Astrocyte of the spinal cord (primary cell): ENCODE measurements at places on chromosomes 3 and 15.
A peak's percentile ranks its signal among the peaks of the same experiment; 100 is the strongest.

- no peak for DNase-seq
Observed at GRCh38 chr15:94638183-94638582, 406.8 kb downstream of the MCTP2 start.

GRCh38 chr3:43034911-43035310 is 55.8 kb downstream of the GASK1A start:
- DNase-seq = no peak

GRCh38 chr3:101735833-101736232 is 11.4 kb downstream of the CEP97 start:
- no peak for DNase-seq

DNA sequence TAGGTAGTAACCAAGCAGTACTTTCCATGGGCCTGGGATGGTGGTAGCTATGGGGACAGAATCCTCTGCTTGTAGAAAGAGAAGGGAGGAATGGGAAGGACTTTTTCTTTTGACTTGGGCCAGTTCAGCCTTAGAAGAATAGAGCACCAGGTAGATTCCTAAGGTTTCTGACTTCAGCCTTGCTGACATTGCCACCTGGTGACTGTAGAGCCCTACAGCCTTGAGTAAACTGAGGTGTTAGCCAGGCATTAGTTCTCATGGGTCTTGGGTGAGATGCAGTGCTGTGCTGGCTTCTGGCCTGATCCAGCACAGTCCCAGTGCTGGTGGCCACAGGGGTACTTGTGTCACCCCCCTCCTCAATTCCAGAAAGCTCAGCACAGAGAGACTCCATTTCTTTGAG is 171.1 kb downstream of the ZBBX start:
- DNase-seq = no peak

GRCh38 chr3:102614585-102614984 is 179.8 kb downstream of the ZPLD1 start:
- no peak for DNase-seq

DNA sequence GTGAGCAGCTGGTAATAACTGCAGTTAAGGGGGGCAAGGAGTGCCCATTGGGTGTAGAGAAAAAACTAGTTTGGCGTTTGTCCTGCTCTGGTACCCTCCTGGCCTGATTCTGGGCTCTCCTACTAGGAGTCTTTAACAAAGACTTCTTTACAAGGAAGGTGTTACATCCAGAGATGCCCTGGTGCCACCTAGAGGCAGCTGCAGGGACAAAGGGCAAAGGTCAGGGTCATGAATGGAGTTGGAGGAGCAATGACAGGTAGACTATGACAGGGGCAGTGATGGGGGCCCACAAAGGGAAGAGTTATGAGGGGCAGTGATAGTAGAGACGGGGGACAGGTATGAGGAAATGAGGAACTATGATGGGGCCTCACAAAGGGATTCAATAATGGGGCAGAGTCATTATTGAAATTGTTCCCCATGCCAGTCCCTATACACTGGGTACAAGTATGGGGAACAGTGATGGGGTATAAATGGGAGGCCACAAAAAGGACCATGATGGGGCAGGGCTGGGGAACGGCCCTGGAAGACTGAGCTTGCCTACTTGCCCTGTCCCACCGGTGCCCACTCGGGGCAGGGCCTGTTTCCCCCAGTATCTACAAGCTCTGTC is 7.9 kb downstream of the CCDC71 start:
- no peak for DNase-seq

DNA sequence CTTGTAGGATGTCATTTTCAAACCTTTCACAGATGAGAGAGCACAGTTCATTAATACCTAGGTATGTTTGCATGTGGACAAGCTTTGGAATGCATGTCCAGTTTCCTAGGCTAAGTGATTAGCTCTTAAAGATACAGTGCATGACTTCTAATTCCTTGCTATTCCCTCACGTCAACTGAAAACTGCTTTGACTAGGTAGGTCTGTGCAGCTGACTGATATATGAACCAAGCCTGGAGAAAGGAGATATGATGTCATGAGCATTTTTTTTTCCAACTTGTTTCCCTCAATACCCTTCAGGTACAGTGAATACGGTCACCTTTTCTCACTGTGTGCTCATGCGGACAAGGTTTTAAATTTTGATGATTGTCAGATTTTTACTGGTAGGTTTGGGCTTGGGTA is 41.6 kb upstream of the TASOR start:
- no peak for DNase-seq

DNA sequence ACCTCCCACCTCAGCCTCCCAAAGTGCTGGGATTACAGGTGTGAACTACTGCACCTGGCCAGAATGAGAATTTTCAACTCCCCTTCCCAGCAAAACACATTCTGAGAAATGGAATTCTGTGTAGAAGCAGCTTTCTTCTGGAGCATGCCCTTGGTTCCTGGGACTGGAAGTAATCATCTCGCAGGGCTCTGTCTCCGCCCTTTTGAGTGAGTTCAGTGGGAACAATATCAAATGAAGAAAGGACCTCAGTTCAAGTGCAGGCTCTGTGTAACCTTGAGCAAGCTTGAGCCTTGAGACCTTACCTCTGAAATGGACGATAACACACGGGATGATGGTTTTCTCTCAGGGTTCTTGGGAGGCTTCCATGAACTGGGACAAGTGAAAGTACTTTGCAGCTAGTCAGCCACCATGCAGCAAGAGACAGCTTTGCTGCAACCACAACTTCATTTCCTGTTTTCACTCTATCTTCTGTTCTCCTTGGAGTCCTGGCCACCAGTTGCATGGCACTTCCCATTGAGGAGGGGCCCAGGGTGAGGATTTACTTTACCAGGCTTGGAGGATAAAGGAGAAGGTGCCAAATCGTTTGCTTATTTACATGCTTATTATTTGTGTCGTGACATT is 35.7 kb upstream of the IGF1R start:
- no peak for DNase-seq

GRCh38 chr3:30682434-30683155 is 76.2 kb downstream of the TGFBR2 start:
- DNase-seq = no peak

DNA sequence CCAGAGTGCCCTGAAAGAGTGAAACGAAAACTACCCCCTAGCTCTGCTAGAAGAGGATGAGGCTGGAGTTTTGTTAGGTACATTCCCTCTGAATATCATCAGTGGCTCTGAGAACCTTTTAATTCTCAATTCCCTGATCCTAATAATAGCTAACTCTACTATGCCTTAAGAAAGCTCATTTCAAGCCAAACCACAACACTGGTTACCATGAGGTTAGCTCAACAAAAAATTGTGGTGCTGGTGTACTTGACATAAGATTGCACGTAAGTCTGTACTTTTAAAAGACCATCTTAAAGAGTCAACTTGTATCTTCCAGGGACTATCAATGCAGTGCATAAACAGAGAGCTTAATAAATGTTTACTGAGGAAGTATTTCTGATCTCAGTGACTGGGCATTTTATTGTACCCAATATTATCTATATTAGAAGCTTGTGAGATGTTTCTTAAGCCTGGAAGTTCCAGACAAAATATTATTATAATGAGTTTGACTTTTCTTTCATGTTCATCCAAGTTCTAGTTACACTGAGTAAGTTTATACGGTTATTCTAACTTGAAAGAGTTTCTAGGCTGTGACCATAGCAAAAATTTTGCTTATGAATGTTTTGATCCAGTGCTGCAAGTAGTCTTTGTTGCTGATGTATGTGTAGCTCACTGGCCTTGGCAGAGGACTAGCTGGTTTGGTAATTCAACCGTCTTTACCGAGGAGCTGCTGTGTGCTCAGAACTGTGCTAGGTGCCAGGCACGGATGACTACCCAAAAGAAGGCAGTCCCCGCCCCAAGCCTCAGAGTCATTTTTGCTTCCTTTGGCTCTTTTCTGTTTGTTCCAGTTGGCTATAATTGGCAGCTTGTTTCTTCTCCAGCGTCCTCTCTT is 334.4 kb upstream of the TRIM42 start:
- DNase-seq = no peak

DNA sequence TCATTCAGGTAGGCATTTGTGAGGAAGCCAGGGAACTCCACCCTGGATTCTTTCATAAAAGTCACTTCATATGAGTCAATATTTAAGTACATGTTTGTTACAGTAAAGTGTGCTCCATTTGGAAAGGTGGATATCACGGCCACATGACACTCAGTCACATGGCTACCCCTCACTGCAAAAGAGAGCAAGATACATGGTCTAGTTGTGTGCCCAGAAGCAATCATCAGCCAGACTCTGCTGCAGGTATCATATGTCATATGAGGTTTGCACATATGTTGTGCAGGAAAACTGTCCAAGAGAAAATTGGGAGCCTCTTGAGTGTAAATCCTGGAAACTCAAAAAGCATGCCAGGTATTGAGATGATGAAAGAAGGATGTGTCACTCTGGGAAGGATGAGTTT is 55.0 kb upstream of the NMNAT3 start:
- DNase-seq = no peak

DNA sequence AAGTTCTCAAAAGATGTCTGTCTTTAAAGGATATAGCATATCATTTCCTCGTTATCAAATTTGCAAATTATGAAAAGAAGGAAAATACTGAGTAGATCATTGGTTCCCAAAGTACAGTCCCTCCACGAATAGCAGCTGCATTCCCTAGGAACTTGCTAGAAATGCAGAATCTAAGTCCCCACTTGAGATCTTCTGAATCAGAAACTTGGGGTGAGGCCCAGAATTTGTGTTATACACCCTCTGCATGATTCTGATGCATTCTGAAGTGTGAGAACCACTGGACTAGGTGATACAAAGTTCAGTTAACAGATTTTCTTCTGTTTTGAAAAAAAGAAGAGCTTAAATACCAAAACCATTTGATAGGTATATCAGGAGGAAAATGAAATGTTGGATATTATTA is 77.1 kb downstream of the SLC25A26 start:
- DNase-seq = peak; percentile 80

DNA sequence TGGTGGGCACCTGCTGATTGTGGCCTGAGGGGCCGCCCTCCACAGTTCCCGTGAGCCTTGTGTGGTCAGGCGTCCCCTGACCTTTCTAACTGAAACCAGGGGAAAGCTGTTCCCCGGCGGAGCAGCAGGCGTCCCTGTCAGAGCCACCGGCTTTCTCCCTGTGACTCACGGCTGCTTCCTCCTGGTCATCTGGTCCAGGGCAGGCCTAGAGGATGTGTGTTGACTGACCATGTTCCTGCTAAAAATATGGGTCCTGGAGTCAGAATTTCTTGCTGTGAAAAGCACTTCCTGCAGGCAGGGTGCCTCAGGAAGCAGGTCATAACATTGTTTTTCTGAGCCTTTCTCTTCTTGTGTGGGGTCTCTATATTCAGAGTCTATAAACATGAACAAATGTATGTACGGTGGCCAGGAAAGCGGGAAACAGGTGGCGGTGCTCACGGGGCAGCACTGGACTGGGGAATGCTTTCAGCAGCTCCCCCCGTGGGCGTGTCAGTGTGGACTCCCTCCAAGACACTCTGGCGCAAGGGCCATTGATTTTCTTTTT is 38.4 kb upstream of the CGNL1 start:
- peak; percentile 66 for DNase-seq

GRCh38 chr3:127593178-127593577 is 2.6 kb upstream of the TPRA1 start:
- DNase-seq = no peak

DNA sequence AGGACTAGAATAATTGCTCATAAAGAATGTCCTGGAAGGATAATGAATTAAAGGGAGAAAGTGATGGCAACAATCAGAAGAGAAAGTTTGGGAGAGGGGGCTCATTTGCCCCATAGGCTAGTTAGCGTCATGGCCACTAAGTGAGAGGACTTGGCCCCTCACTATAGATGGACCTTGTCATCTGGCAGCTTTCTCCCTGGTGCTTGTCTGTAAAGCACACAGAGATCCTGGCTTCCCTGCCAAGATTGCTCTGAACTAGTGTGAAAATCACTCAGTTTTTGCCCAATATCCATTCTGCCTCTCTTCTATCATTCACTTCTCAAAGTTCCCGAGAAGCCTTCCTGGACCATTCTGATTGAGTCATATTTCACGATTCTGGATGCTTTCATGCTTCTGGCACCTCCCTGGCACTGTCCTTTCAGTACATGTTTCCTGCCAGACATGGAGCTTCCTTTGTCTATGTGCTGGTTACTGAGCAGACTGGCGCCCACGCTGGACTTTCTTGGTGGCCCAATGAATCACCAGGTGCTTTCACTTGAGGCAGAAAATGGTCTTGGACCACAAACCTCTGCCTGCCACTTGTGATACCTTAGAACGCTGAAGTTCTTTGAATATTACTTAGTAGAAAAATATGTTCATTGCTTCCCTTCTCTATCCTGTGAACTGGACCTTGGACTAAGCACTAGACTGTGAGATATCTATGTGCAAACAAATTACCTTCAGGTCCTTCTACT is 709.6 kb upstream of the CFAP20DC start:
- DNase-seq = no peak

DNA sequence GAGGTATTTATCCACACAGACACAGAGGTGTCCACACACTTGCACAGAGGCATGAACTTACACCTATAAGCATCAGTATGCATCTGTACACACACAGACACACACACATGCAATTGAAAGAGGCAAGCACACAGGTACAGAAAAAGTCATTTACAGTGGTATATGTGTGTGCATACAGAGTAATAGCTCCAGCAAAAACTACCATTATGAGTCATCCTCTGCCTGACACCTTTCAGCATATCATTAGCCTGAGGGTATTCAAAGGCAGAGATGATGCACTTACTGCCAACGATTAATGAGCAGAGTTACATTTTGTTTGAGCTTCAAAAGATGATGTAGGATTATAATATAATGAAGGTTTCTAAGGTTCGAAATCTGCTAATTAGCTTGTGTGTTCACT is 100.3 kb upstream of the TPRG1 start:
- DNase-seq = no peak

- DNase-seq = no peak
Observed at GRCh38 chr3:62371720-62372591, 1.4 kb downstream of the FEZF2 start.

- DNase-seq = no peak
Observed at GRCh38 chr3:23811185-23811527, 5.4 kb downstream of the UBE2E1 start.

DNA sequence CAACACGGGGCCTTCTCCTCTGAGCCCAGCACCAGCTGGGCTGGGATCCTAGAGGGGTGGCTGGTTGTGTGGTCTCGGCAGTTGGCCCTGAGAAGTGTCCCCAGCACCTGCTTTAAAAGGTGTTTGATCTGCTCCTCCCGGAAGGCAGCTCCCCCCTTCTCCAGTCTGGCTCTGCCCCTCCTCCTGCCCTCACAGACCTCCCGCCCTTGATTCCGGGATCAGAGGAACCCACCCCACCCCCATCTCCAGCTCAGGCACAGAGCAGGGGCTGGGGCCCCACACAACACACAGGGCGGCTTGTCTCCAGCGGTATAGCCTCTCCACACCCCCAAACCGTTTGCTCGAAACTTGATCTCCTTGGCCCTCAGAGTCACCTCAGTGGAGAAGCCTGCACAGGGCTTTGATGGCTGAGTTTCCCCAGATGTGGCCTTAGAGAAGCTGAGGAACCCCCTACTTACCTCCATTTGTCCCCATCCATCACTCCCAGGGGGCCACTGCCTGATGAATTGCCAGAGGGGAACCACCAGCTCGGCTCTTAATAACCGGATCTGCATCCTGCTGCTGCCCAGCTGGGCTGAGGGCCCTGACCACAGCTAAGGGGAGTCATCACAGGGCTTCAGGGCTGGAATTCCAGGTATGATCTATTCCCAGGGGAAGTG is 6.4 kb upstream of the STRA6 start:
- peak; percentile 72 for DNase-seq
